ENCODE measurements at places on chromosomes 4 and X.

GRCh38 chrX:10854594-10854993 lies 234.2 kb upstream of the MID1 start:
- DNase-seq, result no peak

DNA sequence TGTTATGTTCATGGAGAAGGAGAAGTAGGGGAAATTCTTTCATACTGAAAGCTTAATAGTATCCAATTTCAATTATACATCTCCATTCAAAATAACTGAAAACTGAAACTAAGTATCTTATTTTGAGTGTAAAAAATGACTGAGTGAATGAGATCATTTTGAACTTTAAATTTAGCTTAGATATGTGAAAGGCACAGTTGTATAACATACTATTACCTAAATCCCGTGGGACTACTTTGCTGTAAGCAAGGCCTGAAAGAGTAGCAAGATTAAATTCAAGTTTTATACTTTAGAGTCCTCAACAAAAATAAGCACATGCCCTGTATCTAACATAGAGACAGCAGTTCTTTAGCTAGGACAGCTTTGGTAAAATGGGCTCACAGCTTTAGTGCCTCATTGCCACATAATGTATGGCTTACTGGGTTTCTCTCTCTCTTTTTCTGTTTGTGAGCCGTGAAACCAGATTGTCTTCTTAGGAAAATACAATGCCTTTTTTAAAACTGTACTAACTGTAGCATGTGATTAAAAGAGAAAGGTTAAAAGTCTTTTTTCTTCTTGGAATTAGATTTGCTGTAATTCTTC lies 43.2 kb downstream of the GSTCD start:
- no peak for DNase-seq

DNA sequence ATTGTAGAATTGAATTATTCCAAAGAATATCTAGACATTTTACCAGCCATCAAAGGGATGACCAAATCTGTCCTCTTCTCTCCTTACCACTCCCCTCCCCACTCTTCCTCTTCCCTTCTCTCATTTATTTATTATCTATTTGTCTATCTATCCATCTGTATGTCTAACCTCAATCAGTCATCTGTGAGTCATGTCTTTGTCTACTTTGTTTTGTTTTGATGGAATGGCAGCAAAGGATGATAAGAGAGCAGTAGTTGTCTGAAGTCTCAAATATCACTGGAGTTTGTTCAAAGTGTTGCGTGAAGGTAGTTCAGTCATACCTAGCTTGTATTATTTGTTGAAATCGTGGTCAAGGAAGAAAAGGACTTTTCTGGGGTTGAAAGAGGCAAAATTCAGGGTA lies 34.7 kb upstream of the PGRMC2 start:
- no peak for DNase-seq

- no peak for DNase-seq
Observed at GRCh38 chrX:42460706-42461105, 317.3 kb downstream of the PPP1R2C start.

DNA sequence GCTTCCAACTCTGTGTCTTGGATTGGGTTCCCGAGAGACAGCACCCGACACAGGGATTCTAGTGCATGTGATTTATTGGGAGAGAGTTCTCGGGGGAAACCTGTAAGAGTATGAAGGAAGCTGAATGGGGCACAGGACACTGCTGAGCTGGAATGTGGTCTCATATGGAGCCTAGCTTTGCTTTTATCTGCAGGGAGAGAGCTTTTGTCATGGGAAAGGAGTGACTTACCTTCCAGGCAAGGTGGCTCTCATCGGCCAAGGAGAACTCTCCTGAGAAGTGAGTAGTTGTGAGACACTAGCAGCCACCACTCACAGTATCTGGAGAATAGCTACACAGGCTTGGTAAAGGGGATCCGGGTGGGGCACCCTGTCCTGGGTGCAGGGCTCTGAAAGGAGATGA lies 124.5 kb downstream of the NHS start:
- DNase-seq, result no peak

DNA sequence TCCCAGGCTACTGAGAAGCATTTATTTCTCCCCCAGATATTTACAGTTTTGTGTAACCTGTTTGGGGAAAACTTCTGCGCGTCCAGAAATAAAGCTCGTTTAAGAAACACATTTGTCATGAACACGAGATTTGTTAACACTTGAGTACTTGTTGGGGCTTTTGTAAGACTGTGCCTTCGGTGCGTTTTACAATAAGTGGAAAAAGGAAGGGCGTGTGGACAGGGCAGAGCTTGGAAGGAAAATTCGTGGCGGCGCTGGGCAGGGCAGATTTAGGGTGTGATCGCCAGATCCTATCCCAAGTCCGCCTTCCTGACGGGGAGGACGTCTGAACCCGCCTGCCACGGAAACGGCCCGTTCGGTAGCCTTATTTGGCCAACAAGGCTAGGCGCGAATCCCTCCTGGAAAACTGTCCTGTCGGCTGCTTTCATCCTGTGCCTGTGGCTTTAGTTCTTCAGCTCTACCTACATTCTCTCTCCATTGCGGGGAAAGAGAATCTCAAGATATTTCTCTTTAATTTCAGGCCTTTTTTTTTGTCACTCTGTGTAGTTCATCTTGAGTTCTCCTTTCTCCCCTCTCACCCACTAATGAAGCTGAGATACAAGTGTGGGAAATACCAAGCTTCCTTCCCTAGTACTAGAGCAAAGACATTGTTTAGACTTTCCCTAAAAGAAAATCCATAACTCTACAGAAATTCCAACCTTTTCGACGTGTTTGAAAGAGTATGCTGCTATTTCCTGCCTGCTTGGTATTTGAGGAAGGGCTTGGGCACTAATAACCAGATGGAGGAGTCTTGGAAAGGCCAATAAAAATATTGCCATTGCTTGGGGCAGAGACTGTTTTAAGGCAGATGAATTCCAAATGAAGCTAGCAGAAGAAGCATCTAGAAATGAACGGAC lies 982 bp downstream of the PDLIM5 start:
- DNase-seq, result no peak

GRCh38 chrX:57266275-57266674 lies 20.2 kb upstream of the FAAH2 start:
- no peak for DNase-seq

DNA sequence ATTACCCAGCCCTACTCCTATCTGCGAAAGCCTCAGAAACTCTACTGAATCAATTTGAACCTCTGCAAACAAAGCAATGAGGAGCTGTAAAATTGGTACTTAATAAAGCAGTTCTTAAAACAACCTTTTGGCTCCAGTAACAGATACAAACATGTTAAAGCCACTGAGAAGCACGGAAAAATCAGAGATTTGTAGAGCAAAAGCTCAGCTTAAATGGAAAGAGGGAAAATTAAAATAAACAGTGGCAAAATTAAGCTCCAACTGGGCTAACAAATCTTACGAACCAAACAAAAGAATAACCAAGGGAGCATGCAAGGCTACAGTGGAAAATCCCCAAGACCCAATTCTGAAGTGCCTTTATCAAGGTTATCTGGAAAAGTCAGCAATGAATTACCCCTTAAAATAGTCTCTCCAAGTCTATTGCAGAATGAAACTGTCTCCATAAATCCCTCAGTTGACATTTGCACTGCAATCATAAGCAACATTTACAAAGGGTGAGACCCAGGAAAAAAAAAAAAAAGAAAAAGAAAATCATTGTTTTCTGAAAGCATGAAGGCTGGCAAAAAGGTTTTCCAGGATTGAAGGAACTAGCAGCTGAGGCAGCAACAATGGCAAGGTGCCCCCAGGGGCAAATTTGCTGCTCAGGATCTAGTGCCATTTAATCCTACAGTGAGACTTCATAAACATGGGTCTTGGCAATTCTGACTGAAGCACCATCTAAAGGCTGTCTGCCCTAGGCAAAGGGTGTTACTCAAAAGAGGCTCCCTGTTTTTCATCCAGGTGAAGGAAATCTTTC lies 40.1 kb downstream of the USP46 start:
- no peak for DNase-seq

- DNase-seq, result no peak
Observed at GRCh38 chrX:44223150-44223549, 120.3 kb downstream of the EFHC2 start.

- no peak for DNase-seq
Observed at GRCh38 chr4:45692131-45692735, 431.6 kb downstream of the GABRG1 start.

- DNase-seq, result no peak
Observed at GRCh38 chrX:14029039-14029424, 660 bp downstream of the GEMIN8 start.

DNA sequence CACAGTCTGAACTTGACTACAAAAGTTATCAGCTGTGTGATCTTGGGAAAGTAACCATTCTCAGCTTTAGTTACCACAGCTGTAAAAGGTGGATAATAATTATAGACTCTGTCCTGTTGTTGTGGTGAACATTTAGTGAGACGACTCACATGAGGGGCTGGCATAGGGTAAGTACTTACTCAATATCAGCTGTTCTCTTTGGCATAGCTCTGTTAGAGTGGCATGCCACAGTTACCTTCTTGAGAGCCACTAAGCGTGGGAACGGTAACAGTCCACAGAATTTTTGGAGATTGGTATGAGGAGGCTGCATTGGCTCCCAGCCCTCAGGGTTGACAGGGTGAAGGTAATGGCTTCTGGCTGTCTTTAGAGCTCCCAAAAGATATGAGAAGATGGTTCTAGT lies 13.2 kb upstream of the HAND2 start:
- DNase-seq, result no peak

DNA sequence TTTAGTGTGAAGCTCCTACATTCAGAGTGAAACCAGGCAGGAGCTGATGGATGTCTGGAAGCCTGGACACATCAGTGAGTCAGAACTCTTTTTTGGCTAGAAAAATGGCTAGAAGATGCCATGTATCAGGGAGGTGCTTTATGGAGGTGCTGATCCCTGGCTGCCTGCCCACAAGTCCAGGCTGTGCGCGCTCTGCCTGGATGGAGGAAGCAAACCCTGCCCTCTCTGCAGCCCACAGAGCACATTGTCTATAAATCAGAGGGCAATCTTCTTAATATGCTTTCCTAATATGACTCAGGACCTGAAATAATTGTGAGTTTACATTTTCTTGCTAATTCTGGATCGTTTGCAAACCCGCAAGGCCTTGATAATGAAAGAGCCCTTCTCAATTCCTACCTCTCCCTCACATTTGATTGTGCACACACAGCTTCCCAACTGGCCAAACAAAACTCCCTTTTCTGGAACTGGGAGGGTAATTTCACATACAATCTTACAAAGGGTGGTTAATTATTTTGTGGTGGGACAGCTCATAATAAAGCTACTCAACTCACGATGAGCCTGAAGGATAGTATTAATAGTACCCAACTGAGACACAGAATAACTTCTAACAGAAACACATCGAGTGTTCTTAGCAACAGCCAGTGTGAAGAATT lies 11.7 kb downstream of the MFAP3L start:
- DNase-seq, result no peak

- no peak for DNase-seq
Observed at GRCh38 chr4:149790172-149790907, 25.3 kb downstream of the IQCM start.

- no peak for DNase-seq
Observed at GRCh38 chr4:57158762-57159161, 48.6 kb upstream of the IGFBP7 start.

GRCh38 chr4:145734031-145734430 lies 54.1 kb downstream of the C4orf51 start:
- no peak for DNase-seq

All from activated T-cell treated with anti-CD3 and anti-CD28 coated beads for 24 hours (primary cell).